Left colon (tissue), 2 donors: ENCODE measurements at places on chromosomes 2 and 18. TPM values are rescaled to one million over a fixed set of nuclear protein-coding genes. Genes with fewer than 3 reads are reported as not detected.

BUB1 gene
- 3.8 TPM for total RNA-seq

GRCh38 chr18:54386043-54386442 lies 28.3 kb downstream of the C18orf54 start:
- no peak for DNase-seq

GRCh38 chr2:128682266-128682665 lies 363.6 kb upstream of the HS6ST1 start:
- DNase-seq: no peak

CYP27A1 gene
- 52.7 TPM for total RNA-seq

NT5DC4 gene
- total RNA-seq: not detected

CYRIA gene
- total RNA-seq: 2.4 TPM

NMUR1 gene
- 1.3 TPM for total RNA-seq

GRCh38 chr2:205767617-205768016 lies 85.3 kb downstream of the NRP2 start:
- no peak for DNase-seq

- no peak for DNase-seq
Measured at GRCh38 chr2:64157792-64158191, 13.6 kb upstream of the PELI1 start.
